ENCODE measurements at places on chromosomes 4 and X. TPM values are rescaled to one million over a fixed set of nuclear protein-coding genes. Genes with fewer than 3 reads are reported as not detected.

Gene BCORL1
- 0.71 TPM for polyA plus RNA-seq

Gene TMPRSS11F
- not detected for polyA plus RNA-seq

Gene COX7B2
- not detected for polyA plus RNA-seq

Gene SH3RF1
- polyA plus RNA-seq, result 3.2 TPM

- no peak for DNase-seq
Observed at GRCh38 chrX:148416931-148417330, 83.5 kb upstream of the AFF2 start.

GRCh38 chr4:77375866-77376607, 219.0 kb downstream of the CCNG2 start:
- DNase-seq, result no peak

DNA sequence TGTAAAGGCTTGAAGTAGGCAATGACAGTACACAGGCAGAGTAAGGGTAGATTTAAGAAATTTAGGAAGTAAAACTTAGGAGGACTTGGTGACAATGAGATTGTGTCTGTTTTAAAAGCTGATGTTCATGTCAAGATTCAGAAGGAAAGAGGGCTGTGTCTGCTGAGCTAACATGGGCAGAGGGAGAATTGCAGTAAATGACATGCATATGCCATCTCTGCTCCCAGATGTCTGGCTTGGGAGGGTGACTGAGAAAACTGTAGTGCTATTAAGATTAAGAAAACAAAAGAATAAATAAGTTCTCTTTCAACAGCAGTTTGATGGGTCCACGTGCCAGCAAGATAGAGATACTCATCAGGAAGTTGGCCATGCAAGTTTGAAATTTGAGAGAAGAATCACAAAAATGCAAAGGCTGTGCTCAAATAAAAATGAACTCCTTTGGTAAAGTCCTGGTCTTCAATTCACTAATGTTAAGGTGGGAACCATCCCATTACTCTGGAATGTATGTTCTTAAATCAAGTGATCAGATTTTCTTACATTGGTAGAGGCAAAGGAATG, 7.2 kb downstream of the NFXL1 start:
- no peak for DNase-seq

Measured in HepG2 (cell line).